ENCODE measurements at places on chromosomes 5 and 9.
A peak's percentile ranks its signal among the peaks of the same experiment; 100 is the strongest.

DNA sequence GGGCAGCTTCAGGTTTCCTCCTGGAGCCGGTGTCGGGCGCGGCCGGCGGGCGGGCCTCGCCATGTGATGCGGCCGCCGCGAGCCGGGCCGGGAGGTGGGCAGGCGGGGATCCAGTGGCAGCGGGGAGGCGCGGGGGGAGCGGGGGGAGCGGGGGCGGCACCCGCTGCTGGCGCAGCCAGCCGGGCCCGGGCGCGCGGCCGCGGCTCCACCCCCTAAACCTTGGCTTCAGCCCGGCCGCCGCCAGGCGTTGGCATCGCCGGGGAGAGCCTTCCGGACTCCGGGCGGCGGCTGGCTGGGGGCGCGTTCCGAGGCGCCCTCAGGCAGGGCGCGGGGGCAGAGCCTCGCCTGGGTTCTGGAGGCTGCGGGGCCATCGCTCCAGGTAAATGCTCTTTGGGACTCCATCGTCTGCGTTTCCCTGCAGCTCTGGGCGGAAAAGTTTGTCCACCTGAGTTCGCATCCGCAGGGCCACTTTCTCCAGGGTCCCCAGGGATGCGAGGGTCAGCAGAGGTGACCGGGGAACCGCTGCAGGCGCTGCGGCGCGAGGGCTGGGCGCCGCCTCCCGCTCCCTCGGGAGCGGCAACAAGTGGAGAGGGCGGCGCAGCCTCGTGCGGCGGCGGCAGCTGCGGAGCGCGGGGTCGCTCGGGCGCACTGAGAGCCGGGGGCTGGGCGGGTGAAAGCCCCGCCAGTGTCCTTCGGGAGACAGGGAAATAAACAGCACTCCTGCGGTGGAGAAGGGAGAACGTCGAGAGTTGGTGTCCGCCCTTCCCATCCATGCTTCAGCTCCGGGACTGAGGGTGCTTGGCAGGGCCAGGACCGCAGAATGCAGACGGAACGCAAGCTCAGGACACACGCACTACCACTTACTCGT is at the start of gene ARHGEF28:
Gene ARHGEF28, plus strand, starts transcription at position 253 of the 868 bp plus-strand sequence. CDS start 58,656 bp downstream, outside the sequence.
- DNase-seq: peak; percentile 68

DNA sequence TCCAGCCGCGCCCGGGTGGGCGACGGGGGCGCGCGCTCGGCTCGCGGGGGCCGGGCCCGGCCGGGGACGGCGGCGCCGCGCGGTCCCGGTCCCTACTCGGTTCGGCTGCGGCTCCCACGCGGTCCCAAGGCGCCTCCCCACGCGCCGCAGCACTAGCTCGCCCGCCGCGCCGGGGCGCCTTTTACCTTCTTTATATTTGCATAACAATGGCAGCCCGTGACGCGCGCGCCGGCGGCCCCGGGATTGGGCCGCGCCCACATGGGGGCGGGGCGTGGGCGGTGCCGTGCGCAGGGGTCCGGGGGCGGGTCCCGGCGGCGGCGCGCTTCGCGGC is at the start of gene NRARP:
Gene NRARP, minus strand, starts transcription at position 154 of the 331 bp plus-strand sequence. CDS start 343 bp downstream, outside the sequence.
- DNase-seq: peak; percentile 94

DNA sequence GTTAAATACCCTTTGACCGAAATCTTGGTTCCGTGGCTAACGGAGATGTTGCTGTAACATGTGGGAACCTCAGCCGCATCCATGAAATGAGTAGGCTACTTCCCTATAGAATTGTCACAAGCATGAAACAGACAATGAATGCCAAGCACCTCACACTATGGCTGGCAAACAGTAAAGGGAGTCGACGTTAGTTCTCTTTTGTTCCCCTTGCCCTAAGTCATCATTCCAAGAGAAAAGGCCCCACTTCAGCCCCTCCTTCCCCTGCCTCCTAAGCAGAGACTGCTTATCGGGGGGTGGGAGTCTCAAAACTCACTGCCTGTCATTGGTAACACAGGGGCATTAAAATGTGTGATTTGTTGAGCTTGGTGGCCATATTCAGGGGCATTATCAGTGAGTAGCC is 159.6 kb downstream of the MAPKAP1 start:
- DNase-seq: no peak

DNA sequence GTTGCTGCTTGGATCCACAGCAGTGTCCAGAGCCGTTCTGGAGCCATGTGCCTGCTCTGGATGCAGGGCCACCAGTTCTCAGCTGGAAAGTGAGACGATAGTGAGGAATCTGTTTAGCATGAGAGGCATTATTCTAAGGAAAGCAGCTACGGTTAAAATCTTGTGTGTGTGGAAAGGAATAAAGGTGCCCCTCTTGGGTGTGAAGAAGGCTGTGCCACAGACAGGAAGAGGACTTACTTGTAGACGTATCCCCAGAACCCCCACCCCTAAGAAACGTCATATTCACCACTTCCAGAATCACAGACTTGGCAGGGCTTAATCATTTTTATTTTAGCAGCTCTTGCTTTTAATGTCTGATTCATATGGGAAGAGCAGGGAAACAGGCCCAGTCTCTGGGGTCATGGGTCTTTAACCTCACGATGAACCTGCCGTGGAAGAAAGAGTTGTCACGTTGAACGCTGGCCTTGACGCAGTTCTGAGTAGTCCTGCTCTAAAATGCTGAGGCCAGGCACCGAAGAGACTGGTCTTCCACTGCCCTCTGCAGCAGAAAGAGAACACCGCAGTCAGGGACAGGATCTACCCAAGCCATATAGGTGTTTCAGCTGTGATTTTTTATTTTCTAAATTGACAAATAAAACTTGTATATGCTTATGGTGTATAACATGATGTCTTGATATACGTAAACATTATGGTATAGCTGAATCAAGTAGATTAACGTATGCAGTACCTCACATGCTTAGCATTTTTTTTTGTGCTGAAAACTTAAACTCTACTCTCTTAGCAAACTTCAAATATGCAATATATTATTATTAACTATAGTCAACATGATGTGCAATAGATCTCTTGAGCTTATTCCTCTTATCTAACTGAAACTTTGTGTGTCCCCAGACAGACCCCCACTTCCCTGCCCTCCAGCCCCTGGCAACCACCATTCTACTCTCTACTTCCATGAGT is 38.8 kb downstream of the CARTPT start:
- peak; percentile 65 for DNase-seq

DNA sequence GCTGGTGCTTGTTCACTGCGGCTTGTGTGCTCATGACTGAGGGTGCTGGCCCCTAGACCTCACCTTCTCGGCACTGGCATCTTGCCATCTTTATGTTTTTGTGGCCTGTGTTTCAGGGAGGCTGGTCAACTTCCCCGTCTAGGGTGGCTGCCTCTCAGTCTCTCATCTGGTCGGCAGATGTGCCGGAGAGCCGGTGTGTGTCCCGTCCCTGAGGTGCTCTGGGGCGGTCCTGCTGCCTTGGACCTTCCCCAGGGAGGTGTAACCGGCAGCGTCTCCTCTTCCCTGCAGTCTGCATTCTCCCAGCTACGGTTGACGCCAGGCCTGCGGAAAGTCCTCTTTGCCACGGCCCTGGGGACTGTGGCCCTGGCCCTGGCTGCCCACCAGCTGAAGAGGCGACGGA is 5.6 kb downstream of the MIGA2 start:
- no peak for DNase-seq

DNA sequence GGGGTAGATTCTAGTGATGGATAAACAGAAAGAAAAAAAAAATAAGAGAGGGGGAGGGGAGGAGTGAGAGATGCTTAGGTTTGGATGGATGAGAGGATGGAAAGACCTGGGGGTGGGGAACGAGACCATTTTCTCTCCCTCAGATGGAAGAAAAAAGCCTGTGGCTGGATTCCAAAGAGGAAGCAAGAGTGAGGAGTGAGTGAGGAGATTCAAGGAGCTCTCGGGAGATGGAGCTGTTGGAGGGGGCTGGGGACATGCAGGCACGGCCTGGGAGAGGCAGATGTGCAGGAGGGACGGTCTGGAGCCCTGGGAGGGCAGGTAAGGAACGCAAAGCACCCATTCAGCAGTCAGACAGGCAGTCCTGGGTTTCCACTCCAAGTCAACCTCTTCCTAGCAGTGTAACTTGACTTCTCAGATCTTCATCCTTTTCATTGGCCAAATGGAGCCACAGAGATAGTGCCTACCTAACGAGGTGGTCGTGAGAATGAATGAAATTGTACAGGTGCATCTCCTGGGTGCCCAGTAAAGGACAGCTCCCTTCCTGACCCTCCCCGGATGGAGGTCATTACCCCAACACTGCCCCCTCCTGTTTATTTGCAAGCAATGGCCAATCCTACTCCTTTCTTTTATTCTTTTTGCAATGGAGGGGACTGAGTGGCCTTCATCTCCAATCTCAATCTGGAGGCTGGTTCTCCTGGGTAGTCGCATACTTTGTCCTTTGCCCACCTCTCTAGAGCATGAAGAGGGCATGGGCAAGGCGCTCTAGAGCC is 52.2 kb downstream of the PCDH1 start:
- DNase-seq: no peak

DNA sequence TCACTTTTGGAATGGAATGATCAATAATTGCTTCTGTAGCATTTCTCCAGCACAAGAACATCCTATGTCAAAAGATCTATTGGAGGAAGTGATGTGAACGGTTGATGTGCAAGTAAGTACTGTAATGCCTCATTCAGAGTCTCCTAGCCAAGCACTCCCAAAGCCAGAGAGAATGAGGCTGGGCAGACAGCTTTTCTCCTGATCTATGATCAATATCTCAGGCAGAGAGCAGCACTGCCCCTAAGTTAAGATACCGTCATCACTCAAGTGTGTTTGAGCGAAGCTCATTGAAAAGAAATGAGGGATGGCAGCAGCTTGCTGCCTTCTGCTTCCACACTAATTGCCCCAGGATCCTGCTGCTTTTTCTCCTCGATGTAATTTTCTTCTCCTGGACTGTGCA is 324.1 kb upstream of the GRAMD2B start:
- DNase-seq: no peak
